Astrocyte (in vitro differentiated cells and primary cell): ENCODE measurements at places on chromosomes 1 and 21.

- DNase-seq = no peak
Measured at GRCh38 chr1:9703681-9704080, 52.1 kb downstream of the PIK3CD start.

DNA sequence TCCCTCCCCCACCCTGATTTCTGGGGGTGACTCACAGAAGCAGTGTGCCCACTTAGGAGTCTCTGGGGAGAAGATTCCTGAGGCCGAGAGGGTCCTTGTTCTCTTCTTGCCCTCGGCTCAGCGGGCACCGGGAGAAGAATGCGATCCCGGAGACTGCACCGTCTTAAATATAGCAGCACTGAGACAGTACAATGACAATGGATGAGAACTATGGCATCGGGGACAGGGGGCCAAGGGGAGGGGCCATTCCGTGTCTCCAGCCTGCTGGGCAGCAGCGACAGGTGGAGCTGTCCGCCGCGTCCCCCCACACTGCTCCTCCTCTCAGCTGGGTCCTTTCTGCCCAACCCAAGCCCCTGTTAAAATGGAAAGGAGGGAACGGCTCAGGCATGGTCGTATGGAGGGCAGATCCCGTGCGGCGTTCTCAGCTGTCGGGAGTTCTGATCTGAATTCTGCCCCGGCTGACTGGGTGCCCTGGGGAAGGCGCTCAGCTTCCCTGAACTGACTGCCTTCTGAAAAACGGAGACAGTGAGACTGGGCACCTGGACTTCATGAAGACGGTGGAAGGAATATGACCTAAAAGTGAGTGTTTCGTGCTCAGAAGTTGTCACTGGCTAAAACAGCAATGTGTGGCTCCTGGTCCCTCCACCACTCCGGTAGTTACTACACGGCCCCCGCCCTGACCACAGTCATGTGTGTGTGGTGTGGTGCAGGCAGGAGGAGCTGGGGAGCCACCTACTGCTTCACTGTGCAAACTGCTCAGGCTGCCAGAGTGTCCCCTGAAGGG, at the start of gene MYOM3:
TSS of gene MYOM3 (minus strand) at position 140 of the 784 bp plus-strand sequence. CDS start 3,499 bp downstream, outside the sequence.
- DNase-seq = peak; percentile 82

DNA sequence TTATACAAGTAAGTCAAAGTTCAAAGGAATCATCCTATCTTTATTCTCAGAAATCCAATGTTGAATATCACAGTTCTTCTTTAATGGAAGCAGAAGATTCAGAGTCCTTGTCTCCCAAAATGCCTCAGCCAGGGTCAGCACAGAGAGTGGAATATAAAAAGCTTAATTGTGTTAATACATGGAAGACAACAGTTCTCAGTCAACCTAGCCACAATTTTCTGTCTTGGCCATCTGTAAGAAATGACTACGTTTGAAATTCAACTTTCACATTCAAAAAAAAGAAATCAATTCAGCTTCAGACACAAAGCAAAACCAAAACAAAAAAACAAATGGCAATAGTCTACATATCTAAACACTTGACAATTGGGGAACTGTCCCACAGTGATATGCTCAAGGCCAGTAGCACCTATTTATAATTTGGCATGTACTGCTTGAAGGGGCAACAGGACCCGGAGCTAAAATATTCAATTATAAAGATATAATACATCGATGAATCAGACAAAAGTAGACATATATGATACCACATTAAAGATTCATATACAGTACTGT, 27.3 kb upstream of the GLIS1 start:
- DNase-seq = no peak

GRCh38 chr1:77900687-77901293, 12.4 kb downstream of the NEXN start:
- peak; percentile 49 for DNase-seq

GRCh38 chr1:178625695-178626094, 99.3 kb upstream of the RALGPS2 start:
- no peak for DNase-seq

DNA sequence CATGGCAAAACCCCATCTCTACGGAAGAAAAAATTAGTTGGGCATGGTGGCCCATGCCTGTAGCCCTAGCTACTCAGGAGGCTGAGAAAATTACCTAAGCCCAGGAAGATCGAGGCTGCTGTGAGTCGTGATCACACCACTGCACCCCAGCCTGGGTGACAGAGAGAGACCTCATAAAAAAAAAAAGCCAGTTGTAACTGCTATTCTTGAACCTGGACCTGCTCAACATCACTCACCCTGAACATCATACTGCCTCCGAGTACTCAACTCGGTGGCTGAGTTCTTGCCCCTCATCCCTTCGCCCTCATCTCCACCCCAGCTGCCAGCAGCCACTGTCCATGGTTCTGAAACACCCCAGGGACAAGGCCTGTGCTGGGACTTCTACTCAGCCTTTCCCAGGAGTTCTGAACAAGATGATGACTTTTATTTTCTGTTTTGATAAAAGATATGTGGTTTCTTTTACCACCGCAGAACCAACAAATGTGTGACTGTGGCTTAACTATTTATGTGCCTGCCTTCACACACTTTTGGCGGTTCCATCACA, 5.4 kb upstream of the DISP3 start:
- DNase-seq = no peak

- DNase-seq = no peak
Measured at GRCh38 chr1:20280341-20280740, 10.3 kb upstream of the VWA5B1 start.

DNA sequence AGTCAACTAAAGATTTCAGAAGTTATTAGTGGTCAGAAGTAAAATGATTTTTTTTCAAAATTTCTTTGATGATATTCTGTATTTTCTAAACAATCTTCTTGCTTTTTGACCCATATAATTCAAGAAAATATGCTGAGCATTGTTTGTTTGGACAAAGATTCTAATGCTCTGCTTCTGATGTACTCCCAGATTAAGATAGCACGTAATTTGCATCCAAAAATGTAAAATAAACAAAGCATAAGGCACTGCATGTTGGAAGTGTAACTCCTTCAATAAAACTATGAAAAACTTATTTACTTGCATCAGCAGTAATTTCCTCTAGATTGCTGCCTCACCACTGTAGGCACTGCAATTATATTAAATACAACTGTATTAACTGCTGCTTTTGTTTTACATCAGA, 1054.1 kb downstream of the TTLL7 start:
- no peak for DNase-seq

DNA sequence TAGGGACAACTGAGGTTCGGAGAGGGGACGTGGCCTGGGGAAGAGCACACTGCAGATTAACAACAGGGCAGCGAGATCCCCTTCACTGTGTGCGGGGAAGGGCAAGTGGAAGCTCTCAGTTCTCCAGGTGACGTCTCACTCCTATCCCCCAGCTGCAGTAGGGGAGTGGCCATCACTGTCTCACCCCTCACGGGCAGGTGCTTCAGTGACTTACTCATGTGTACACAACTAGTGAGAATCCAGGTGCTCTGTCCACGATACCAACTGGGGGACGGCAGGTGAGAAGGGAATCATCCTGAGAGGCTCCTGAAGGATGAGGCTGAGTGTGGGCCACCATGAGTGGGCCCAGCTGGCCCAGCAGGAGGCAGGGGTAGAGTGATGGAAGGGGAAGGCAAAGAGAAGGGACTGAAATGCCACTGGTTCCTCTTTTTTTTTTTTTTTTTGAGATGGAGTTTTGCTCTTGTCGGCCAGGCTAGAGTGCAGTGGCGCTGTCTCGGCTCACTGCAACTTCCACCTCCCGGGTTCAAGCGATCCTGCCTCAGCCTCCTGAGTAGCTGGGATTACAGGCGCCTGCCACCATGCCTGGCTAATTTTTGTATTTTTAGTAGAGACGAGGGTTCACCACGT, 25.9 kb downstream of the RHBG start:
- DNase-seq = no peak

GRCh38 chr1:905811-906599, 17.7 kb upstream of the SAMD11 start:
- no peak for DNase-seq

DNA sequence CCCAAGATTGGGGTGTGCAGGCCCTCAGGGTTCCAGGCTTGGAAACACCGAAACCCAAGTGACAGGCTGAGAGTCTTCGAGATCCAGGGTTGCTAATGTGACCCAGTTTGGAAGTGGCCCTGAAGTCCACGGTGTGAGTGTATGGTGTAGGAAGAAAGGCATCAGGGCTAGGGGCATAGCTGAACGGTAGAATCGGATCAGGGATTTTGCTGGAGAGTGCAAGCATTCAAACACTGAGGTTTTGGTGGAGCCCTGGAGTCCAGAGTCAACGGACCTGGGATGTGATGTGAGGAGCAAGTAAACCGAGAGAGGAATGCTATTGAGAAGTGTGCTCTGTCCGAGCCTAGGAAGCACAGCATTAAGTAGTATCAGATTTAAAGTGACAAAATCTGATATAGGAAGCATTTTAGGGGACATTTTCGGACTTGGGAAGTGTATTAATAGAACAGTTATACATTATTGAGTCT, 958 bp downstream of the NFYC start:
- peak; percentile 4 for DNase-seq

DNA sequence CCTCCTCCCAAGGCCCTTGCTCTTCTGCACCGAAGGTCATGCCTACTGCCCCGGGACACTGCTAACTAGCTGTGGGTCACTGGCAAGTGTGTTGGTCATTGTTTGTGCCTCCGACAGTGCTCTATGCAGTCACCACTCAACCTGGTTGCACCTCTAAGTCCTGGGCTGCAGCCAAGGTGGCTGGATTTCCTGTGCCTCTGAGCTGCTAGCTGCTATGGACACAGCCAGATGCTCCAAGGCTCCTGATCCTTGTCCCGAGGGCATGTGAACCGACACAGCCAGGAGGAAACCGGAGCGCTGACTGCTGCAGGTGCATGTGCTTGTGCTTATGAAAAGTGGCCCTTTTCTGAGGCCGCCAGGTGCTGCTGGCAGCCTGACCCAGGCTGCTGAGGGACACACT, 14.7 kb upstream of the SPOCD1 start:
- DNase-seq = no peak

- no peak for DNase-seq
Measured at GRCh38 chr1:238334170-238334569, 443.4 kb upstream of the ZP4 start.

GRCh38 chr1:231612393-231613089, 14.0 kb upstream of the DISC1 start:
- DNase-seq = no peak

GRCh38 chr1:8006037-8006963, 19.8 kb downstream of the ERRFI1 start:
- DNase-seq = no peak

DNA sequence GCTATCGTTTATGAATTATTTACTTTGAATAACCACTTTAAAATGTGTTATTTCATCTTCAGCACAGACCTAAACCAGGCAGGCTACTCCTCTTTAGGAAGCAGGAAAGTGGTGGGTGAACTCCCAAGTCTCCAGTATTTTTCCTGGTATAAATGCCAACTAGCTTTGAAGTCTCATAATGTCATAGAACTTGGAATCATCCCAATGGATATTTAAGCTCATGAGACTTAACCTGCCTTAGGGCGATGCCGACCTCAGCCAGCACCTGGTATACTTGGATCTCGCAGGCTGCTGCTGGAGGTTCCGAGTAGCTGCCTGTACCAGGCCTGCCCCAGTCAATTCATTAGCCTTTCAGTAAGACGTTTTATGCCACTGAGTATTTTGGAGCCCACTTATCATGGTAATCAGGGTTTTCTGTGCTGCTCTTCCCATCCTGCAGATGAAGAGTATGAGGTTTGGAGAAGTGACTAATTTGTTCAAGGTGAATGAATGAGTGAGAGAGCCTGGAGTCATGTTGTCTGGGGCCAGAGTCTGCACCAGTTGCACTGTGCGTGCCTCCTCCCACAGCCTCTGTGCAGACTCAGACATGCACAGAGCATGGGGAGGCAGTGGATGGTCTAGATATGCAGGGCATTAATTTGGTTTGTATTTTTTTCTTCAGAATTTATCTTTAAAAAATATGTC, 34.9 kb downstream of the VANGL1 start:
- peak; percentile 23 for DNase-seq

DNA sequence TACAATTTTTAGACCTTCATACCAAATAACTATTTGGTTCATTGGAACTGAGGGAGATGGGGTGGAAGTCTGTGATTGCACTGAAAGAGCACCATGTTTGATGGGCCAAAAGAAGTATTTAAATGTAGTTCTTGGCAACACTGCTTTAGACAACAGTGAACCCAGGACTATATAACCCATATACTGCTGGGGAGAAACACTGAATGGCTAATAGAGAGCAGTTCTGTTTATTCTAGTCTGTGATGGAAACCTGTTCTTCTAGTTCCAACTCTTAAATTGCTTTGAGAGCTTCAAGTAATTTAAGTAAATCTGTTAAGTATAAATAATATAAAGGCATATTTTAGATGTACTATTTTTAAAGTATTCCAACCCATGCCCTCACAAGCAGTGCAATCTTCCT, 96.3 kb downstream of the NIBAN1 start:
- no peak for DNase-seq

DNA sequence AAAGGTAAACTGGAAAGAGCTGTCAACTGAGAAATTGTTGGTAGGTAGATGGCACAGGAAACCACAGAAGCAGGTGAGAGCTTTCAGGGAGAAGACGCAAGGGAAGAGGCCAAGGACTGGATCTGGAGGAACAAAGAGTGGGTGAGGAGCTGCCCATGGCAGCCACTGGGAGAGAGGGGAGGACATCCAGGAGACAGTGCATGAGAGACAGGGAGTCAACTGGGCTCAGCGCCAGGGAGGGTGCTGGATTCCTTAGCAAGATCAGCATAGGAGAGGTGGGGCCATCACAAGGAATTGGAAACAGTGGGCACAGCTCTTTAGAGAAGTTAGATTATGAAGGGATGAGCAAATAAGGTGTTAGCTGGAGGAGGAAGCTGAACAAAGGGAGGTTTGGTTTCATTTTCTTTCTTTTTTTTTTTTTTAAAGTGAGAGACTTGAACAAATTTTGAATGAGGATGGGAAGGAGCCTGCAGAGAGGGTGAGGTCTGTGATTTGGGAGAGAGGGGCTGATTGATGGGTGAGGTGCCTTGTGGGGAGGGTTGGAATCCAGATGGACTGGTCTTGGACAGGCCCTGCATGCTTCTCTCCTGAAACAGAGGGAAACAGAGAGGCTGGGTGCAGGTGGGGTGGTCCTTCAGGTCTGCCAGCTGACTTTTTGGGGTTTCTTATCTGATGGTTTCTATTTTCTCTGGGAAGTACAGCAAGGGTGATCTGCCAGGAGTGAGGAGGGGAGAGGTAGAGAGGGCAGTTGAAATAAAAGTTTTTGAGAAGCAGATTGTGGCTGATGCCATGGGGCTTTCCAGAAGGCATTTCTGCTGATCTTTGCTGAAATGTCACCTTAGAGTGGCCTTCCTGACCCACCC, 5.4 kb downstream of the CYP4B1 start:
- DNase-seq = no peak

DNA sequence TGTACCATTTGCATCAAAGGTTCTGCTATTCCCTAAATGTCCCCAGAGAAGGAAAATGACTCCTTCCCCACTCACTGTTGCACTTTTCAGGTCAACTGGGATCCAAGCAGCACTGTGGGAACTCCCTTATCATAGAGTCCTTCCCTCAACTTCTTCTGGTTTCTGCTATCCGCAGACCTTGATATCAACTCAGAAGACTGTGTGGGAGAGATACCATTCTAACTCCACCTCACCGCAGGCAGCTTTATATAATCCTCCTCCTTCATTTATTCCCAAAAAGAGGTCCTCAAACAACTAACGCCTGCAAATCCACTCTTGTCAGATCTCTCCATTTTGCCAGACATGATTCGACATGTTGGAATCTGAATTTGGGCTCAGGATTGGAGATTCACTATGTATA, 27.3 kb downstream of the LHX9 start:
- DNase-seq = no peak
